Right ventricle myocardium inferior (tissue), 1 donor: ENCODE measurements at places on chromosomes 11 and 22.

DNA sequence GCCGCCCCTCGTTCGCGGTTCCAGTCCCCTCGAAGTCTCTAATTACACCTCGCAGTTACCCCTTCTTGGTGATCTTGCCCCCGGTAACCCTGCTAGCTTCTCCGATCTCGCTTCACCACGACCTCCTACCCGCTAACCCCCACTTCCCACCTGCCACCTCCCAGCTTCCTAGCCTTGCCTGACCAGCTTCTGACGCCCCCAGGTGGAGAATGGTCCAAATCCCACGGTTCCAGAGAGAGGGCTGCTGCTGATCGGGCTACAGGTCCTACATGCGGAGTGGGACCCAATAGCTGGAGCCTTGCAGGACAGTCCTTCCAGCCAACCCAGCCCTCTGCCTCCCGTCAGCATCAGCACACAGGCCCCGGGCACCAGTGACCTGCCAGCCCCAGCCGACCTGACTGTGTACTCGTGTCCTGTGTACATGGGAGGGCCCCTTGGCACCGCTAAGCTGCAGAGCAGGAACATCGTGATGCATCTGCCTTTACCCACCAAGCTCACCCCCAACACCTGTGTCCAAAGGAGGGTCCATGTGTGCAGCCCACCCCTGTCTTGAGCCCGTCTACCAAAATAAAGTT is 31.9 kb downstream of the RRP8 start:
- no peak for DNase-seq

DNA sequence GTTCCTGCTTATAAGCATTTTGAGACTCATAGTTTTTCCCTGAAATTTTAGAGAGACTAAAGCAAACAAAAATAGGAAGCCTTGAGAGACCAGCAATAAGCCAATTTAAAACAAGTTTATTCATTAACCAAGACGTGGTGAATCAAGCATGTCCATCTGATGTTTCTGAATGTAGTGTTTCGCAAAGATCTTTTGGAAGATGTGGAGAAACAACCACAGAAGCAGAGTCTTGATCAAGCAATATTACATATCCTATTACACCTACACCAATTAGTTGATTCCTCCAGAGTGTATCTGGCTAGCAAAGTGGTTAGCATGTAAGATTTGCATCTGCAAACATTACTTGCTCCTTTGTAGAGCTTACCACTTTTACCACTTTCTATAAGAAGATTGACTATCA is at the start of gene OVCH2:
TSS of gene OVCH2 (minus strand) at position 101 of the 400 bp plus-strand sequence. CDS start at position 18, 83 bp downstream.
- no peak for DNase-seq

- DNase-seq = no peak
Observed at GRCh38 chr11:124878759-124879492, 13.7 kb downstream of the ROBO3 start.

- no peak for DNase-seq
Observed at GRCh38 chr11:15526859-15527450, 412.2 kb downstream of the INSC start.

DNA sequence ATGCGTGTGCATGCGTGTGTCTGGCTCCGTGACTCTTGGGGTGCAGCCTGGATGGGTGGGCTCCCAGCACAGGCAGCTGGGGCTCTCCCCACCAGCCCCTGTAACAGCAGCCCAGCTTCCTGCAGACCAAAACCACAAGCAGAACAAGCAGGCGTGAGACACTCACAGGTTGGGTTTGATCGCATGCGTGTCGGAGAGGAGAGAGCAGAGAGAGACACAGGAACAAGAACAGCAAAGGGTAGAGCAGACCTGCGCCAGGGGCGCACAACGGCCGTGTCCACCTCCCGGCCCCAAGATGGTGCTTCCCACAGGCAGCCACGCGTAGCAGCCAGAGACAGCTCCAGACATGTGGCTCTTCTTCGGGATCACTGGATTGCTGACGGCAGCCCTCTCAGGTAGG is at the start of gene CD6:
TSS of gene CD6 (plus strand) at position 161 of the 400 bp plus-strand sequence. CDS start at position 347, 186 bp downstream.
- DNase-seq = no peak

DNA sequence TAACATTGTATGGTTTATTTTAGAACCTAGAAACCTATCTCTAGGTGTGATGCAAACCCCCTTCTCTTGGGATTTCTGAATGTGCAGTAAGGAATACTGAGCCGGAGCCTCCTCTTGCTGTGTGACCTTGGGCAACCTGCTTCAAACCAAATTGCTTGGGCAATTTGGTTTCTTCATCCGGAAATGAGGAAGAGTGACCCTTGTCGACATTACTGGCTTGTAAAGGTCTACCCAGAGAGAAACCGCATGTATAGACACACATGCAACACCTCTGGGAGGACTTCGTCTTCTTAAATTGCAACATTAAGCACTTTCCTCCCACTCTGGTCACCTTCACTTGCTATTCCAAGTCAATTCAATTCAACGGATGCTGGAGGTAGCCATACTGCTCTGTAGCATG is 19.6 kb upstream of the TP53I11 start:
- DNase-seq = no peak
